ENCODE measurements at places on chromosomes 5 and 9. TPM values are rescaled to one million over a fixed set of nuclear protein-coding genes. Genes with fewer than 3 reads are reported as not detected.

GRCh38 chr9:13020146-13021040 lies 245.6 kb downstream of the LURAP1L start:
- no peaks in the 10 kb centered on the region for H3K27me3 ChIP-seq
- no peak overlapping the region for H3K27ac ChIP-seq
- DNase-seq = no peak
- no peaks in the 10 kb centered on the region for H3K4me1 ChIP-seq
- no peak overlapping the region for H3K4me3 ChIP-seq

The FOXD4L5 gene
- total RNA-seq = not detected

The SLC36A3 gene
- not detected for total RNA-seq

DNA sequence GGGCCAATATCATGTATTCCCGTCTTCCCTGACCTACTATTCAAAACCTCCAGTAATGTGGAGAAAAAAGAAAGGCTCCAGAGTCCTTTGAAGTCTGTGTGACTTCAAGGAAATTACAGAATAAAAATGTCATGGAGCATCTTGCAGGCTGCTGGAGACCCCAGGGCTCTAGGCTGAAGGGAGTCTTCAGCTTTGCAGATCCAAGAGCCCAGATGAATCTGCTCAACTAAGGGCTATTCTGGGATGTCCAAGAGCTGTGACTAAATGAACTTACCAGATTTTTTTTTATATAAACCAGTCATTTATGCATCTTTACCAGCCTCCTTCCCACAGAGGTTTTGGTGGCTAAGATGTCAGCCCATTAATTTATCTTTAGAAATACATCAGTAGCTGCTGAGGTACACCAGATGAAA lies 167.3 kb downstream of the MUSK start:
- H3K27me3 ChIP-seq = no peaks in the 10 kb centered on the region
- H3K27ac ChIP-seq = no peak overlapping the region
- H3K4me1 ChIP-seq = no peaks in the 10 kb centered on the region
- no peak for DNase-seq

- no peaks in the 10 kb centered on the region for H3K27me3 ChIP-seq
- no peaks in the 10 kb centered on the region for H3K36me3 ChIP-seq
- DNase-seq = no peak
- H3K4me3 ChIP-seq = no peak overlapping the region
- H3K4me1 ChIP-seq = no peaks in the 10 kb centered on the region
- no peak overlapping the region for H3K27ac ChIP-seq
Measured at GRCh38 chr9:7117676-7118561, 360.1 kb downstream of the KDM4C start.

- peak overlapping the region; percentile 52 for H3K4me3 ChIP-seq
- H3K36me3 ChIP-seq = no peaks in the 10 kb centered on the region
- H3K27ac ChIP-seq = peak overlapping the region; percentile 75
- no peaks in the 10 kb centered on the region for H3K27me3 ChIP-seq
- peaks cover 40% of the 10 kb centered on the region for H3K4me1 ChIP-seq
Measured at GRCh38 chr5:155728857-155729683, 597.9 kb upstream of the SGCD start.

DNA sequence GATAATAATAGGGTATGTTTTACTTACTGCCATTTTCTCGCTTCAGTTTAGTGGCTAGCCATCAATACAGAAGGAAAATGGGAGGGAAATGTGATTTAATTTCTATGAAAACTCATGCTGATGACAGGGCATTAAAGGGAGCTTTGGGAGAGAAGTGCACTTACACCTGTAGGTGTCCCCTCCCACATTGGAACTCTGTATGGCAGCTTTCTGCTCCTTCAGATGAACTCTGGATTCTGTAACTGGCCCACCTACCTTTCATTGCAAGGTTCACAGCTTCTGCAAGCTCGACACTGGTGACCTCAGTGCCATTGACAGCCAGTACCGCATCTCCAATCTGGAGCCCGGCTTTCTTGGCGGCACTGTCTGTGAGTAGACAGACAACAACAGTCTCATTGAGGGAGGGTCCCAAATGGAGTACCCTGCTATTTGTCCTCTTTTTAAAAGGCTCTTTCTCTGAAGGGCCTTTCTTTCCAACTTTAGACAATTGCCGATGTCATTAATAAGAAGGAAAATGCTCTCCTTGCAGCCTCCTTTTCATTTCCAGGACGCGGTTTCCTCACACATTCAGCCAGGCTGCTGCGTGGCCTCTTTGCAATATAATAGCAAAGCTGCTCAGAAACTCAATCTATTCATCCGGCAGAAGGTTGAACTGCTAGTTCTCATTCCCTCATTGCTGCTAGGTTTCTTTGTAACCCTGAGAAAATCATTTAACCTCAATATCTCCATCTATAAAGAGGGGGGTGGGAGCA lies 63.6 kb downstream of the NUDT12 start:
- H3K36me3 ChIP-seq = no peaks in the 10 kb centered on the region
- no peak overlapping the region for H3K4me3 ChIP-seq
- DNase-seq = no peak

- DNase-seq = no peak
- H3K27ac ChIP-seq = no peak overlapping the region
- H3K27me3 ChIP-seq = no peaks in the 10 kb centered on the region
- H3K4me1 ChIP-seq = no peaks in the 10 kb centered on the region
- H3K36me3 ChIP-seq = peaks cover 12% of the 10 kb centered on the region
Measured at GRCh38 chr5:78447775-78448424, 87.5 kb downstream of the SCAMP1 start.

The FRRS1L gene
- 4.3 TPM for total RNA-seq

GRCh38 chr5:125778791-125779190 lies 644.4 kb upstream of the GRAMD2B start:
- H3K4me1 ChIP-seq = no peaks in the 10 kb centered on the region
- no peak overlapping the region for H3K4me3 ChIP-seq
- no peaks in the 10 kb centered on the region for H3K27me3 ChIP-seq
- H3K36me3 ChIP-seq = no peaks in the 10 kb centered on the region

The PAX5 gene
- 0.59 TPM for total RNA-seq

GRCh38 chr5:80569086-80569960 lies 757 bp downstream of the ANKRD34B start:
- DNase-seq = peak; percentile 16
- H3K36me3 ChIP-seq = no peaks in the 10 kb centered on the region
- no peak overlapping the region for H3K4me3 ChIP-seq
- no peak overlapping the region for H3K27ac ChIP-seq
- H3K27me3 ChIP-seq = peaks cover 19% of the 10 kb centered on the region

The CTXN3 gene
- total RNA-seq = not detected

The RASEF gene
- 0.16 TPM for total RNA-seq

DNA sequence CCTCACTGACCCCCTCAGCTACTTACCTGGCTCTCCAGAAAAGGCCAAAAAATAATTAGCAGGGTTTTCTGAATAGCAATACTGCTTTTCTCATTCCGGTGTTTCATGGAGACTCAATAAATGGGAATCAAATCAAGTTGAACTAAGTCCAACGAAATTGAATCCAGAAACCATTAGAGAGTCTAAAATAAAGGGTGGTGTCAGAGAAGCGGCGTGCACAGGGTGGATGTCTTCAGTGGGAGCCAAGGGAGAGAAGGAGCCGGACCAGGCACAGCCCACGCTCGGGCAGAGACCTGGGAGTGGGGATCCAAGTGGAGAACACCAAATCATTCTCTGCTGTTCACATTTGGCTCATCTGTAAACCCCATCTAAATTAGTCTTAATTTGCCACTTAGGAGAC lies 40.2 kb upstream of the WWC1 start:
- H3K4me1 ChIP-seq = no peaks in the 10 kb centered on the region
- DNase-seq = no peak
- H3K27ac ChIP-seq = no peak overlapping the region
- H3K4me3 ChIP-seq = no peak overlapping the region
- H3K27me3 ChIP-seq = no peaks in the 10 kb centered on the region

DNA sequence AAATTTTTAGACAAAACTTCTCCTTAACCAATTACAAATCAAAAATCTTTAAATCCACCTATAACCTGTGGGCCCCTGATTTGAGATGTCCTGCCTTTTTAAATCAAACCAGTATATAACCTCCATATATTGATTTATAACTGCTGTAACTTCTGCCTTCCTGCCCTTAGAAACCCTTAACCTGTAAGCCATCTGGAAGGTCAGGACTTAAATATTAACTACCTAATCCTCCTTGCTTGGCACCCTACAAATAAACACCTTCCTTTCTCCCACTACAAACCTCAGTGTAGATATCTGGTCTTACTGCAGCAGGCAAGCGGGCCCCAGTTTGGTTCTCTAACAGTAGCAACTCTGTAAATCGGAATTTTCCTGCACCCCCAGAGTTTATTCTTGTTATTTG lies 83.9 kb downstream of the MTREX start:
- no peak for DNase-seq
- H3K36me3 ChIP-seq = peaks cover 13% of the 10 kb centered on the region
- no peak overlapping the region for H3K27ac ChIP-seq
- no peak overlapping the region for H3K4me3 ChIP-seq

DNA sequence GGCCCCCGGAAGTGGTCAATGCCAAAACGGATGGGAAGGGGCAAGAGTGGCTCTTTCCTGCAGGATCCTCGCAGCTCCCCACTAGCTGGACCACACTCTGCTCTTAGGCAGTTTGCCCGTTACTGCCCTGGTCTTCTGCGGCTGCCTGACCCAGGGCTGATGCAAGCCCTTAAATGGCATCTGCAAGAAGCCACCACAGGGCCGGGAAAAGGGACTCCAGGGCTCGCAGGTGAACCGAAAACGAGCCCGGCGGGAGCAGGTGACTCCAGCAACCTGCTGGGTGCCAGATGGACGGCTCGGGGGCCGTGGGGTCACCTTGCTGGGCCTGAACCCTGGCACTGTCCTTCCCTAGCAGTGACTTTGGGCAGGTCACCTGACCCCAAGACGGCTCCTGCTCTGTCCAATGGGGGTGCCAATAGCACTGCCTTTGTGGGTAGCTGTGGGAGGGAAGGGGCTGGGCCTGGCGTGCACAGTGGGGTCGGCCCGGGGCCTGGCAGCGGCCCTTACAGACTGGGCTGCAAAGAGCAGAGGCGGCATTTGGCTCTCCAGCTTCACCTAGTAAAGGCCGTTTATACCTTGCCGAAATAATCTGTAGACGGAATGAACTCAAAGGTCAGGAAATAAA lies 1.3 kb downstream of the TMEM250 start:
- peaks cover 29% of the 10 kb centered on the region for H3K4me1 ChIP-seq
- peak overlapping the region; percentile 98 for H3K27ac ChIP-seq
- H3K36me3 ChIP-seq = peaks cover 16% of the 10 kb centered on the region

The PCSK1 gene
- total RNA-seq = 4.0 TPM

DNA sequence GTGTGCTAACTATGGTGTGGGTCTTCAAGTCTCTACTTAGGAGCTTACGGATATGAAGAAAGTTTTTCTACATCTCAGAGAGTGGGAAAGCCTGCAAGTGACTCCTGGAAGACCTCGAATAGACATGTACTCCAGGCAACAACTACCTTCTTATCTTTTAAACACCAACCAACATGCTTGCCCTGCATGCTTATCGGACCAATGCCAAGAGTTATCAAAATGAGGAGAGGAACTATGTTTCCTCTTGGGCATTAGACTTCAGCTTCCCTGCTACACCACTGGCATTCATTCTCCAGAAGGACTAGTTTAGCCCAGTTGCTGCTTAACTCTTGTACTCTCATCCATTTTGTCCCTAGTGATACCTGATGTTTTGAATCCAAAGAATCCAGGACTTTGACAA lies 74.7 kb upstream of the MAN2A1 start:
- no peaks in the 10 kb centered on the region for H3K36me3 ChIP-seq
- no peaks in the 10 kb centered on the region for H3K4me1 ChIP-seq
- no peak overlapping the region for H3K4me3 ChIP-seq
- H3K27me3 ChIP-seq = no peaks in the 10 kb centered on the region
- no peak overlapping the region for H3K27ac ChIP-seq

The CREB3 gene
- 34.6 TPM for total RNA-seq

- no peak for DNase-seq
- H3K4me3 ChIP-seq = no peak overlapping the region
- H3K27ac ChIP-seq = no peak overlapping the region
- no peaks in the 10 kb centered on the region for H3K36me3 ChIP-seq
Measured at GRCh38 chr5:92560698-92561401, 1020.2 kb downstream of the NR2F1-AS1 start.

The POU5F2 gene
- total RNA-seq = 0.35 TPM

DNA sequence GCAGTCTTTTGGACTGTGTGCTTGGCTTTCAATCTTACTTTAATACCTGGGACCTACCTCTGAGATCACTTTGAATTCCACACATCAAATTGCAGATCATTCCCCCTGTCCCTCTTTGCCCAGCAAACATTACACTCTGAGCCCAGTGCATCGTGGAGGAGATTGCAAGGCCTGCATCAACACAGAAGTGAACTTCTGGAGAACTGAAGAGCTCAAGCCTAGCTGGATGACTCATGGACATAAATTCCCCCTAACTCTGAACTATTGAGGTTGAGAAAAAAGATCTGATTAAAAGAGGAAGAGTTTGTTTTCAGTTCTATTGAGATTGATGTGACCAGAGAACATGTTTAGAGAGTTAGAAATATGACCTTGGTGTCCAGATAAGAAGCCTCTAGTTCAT lies 316.0 kb upstream of the DMAC1 start:
- H3K4me3 ChIP-seq = no peak overlapping the region
- H3K36me3 ChIP-seq = no peaks in the 10 kb centered on the region
- no peak overlapping the region for H3K27ac ChIP-seq
- no peaks in the 10 kb centered on the region for H3K4me1 ChIP-seq

The ZNG1E gene
- 11.2 TPM for total RNA-seq

DNA sequence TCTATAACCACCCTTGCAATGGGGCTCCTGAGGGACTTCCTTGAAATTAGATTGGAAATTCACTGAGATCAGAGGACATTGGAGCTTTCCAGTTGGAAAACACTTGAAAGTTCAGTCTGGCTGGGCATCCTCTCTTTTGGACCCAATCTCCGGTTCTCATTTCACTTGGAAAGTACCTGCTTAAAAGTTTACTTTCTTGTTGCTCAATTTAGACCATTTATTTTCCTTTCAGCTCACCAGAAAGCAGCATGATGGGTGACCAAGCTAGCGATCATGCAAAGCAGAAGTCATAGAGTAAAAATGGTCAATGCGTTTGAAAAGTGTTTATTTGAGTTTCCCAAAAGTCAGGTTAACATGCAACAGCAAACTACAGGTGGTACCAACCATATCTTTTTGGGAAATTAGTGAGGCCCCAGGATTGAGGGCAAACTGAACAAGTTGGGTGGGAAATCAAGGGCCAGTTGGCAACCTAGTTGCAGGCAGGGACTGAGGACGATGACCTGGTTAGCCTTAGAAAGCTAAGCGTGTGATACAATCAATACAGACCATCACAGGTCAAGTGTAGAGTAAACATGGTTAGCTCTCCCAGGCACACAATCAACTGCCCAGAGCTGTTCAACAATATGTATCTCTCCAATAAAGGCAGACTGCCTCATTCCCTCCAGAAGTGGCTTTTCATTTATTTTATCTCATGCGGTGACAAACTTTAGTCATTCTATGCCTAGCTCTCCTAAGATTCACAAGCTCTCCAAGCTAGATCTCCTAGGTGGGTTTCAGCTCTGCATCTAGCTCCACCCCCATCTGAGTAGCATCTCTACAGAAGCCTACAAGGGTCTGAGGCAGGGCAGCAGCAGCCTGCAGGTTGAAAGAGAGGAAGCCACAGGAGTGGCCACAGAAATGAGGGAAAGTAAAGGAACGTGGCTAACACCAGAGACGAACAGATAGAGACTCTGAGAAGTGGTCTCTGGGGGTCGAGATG lies 136.9 kb downstream of the UGCG start:
- no peaks in the 10 kb centered on the region for H3K27me3 ChIP-seq
- DNase-seq = no peak
- H3K36me3 ChIP-seq = no peaks in the 10 kb centered on the region
- H3K4me1 ChIP-seq = peaks cover 10% of the 10 kb centered on the region
- no peak overlapping the region for H3K27ac ChIP-seq

GRCh38 chr9:110531776-110532175 lies 47.8 kb downstream of the SVEP1 start:
- no peak for DNase-seq
- no peaks in the 10 kb centered on the region for H3K36me3 ChIP-seq
- H3K27ac ChIP-seq = no peak overlapping the region
- H3K4me3 ChIP-seq = no peak overlapping the region
- H3K27me3 ChIP-seq = no peaks in the 10 kb centered on the region
- no peaks in the 10 kb centered on the region for H3K4me1 ChIP-seq
